ENCODE measurements at places on chromosomes 12 and 14.
A peak's percentile ranks its signal among the peaks of the same experiment; 100 is the strongest.

GRCh38 chr12:52546126-52546525 is 6.8 kb downstream of the KRT71 start:
- DNase-seq: no peak

DNA sequence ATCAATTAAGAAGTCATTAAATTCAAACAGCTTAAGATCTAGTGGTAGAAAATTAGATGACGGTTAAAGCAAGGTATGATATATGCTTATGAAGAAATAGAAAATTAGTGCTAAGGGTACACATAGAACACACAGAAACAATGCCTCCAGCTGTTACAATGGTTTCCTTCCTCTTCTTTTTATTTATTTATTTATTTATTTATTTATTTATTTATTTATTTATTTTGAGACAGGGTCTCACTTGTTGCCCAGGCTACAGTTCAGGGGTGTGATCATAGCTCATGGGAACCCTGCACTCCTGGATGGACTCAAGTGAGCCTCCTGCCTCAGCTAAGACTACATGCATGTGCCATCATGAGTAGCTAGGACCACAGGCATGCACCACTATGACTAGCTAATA is 34.9 kb upstream of the PTPRR start:
- no peak for DNase-seq

DNA sequence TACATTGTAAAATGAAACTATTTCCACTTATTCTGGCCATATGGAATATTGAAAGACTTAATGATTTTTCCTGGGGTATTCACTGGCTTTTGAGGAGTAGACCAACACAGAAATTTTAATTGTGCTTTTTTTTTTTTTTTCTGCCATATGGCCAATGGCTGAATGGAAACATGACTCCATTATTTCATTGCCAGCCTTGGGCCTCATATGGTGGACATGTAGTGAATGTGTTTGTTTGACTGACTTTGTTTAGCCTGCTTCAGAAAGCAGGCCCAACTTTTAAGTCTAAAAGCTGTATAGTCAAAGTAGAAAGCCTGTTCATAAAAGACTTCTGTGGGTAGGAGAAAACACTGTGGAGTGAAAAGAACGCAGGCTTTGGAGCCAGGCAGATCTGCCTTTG is 2.4 kb downstream of the GNG2 start:
- no peak for DNase-seq

DNA sequence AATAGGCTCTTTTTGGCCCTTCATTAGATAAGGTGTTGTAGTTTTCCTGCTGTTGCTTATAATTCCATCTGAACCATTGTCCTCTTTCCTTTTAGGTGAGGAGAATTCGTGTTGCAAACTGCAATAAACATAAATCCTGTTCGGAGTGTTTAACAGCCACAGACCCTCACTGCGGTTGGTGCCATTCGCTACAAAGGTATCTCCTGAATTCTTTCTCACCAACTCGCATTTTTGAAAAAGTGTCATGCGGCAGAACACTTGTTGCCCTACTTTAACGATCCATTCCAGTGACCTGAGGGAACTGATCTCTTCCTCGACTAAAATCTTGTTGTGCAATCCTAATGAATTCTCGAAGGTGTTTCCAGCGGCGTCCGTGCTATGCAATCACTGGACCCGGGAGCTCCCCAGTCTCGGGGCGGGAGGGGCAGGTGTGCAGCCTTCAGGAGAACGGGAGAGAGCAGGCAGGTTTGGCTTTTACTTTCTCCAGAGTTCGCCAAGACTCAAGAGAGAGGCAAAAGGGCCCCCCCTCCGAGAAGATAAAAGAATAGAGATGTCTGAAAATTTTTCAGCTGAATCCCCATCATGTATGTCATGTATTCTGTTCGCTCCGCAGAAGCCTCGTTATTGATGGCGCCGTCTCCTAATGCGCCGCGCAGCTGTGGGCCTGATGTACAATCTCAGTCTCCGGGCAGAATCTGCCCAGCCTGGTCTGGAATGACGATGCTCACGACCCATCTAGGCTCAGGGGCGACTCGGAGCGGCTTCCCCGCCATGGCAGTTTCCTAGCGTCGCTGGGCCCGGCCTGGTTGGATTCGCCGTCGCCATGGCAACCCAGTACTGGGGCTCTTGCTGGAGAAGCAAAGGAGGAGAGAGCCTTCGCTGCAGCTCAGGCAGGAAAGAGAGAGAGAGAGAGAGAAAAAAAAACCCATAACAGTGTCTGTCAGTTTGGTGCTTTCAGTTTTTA is 38.2 kb downstream of the PLXNC1 start:
- peak; percentile 92 for DNase-seq

DNA sequence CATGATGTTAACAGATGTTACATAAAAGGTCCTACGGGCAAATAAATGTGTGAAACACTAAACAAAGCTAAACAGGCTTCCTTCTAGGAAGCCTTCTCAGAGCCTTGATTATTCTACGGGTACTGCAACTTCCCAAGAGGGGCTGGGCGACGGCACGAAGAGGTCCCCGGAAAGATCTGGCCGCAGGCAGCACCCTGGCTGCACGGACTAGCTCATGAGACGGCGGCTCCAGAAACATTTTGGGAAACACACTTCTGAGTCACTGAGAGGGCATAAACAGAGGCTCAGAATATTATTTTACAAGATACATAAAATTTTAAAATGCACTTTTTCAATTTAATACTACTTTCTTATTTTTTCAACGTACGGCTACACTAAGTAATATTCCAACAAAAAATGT is 19.4 kb downstream of the STX2 start:
- no peak for DNase-seq

- no peak for DNase-seq
Observed at GRCh38 chr14:36719823-36720222, 58.2 kb downstream of the PAX9 start.

GRCh38 chr12:69385038-69385437 is 25.5 kb downstream of the YEATS4 start:
- DNase-seq: no peak

DNA sequence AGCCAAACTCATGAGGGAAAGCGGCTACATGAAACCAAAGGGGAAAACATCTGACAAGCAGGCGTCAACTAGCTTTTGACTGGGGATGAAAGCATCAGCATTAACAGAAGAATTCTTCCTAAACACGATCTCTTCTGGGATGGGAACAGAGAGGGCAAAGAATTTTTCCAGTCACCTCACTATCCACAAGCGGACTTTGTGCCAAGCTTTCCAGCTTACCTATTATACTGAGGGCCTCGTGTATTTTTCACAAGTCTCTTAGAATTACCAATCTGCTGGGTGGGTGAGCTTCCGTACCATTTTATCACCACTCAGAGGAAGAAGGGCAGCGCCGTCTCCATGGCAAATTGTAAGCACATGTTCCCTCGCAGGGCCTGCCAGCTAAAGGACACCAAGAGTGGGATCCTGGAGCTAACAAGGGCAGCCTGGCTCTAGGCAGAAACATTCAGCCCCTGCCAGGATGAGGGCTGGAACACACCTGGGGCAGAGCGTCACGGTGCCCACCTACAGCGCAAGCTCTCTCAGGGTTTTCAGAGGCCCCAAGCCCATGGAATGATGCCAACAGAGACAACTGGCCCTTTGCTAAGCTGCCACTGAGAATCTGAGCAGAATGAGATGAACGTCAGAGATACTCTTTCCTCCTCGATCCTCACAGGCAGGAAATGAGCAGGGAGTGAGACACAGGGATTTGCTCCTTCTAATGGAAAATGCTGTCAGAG is 74.6 kb downstream of the CHGA start:
- DNase-seq: no peak

DNA sequence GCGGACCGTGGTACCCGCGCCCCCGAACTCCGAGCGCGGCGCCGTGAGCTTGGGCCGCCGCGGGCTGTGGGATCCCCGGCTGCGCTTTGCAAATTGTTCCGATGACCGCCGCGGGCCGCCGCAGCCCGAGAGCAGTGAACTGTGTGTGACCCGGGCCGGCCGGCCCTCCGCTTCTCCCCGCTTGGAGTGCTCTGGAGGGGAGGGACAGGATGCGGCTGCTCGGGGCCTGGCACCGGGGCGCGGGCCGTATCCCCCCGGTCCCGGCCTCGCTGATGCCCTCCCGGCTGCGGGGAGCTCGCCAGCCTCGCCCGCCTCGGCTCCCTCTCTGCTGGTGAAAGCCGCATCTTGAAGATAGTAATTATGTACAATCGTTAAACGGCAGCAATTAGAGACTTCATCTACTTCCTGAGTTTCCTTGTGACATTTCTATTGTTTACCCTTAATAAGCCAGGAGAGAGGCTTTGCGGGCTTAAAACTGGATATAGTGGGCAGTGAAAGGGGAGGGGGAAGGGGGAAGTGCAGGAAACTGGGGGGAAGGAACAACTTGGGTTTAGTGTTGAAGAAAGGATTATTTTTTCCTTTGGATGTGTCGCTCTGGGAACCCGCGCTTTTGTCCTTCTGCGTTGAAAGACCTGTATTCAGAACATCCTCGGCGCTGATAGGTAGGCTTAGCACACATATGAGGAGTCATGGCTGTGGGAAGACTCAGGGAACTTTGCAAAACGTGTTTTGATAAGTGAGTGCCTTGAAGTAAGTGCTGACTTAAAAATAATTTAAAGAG is 1.2 kb downstream of the PELI2 start:
- DNase-seq: peak; percentile 50

- no peak for DNase-seq
Observed at GRCh38 chr14:95483309-95484165, 32.9 kb downstream of the SYNE3 start.

DNA sequence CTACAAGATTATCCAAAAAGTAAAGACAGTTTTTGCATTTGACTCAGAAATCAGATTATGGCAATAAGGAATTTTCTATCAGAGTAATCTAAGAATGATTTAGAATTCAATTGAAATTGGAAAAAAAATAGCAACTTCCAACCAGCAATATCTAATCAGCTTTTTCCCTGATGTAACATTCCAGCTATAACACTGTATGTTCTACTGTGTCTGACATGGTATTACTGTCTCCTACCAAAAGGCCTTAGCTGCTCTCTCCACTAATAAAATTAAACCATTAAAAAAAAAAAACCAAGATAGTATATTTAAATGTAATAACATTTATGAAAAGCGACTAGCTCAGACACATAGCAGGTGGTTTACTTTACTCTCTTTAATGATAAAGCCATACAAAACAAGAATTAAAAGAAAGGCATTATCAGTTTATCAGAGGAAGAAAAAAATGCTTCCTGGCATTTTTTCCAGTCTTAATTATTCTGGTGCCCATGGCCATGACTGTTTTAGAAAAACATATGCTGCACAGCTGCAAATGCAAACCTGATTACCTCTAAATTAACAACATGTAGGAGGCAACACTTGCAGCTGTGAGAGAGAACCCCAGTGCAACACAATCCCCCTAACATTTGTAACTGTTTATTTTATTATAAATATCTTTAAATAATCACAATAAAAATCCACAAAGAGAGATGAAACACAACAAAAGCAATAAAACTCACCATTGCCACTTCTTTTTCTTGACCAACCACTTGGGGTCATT is 28.8 kb downstream of the PHLDA1 start:
- no peak for DNase-seq

- DNase-seq: no peak
Observed at GRCh38 chr12:67382241-67382871, 113.2 kb downstream of the CAND1 start.

DNA sequence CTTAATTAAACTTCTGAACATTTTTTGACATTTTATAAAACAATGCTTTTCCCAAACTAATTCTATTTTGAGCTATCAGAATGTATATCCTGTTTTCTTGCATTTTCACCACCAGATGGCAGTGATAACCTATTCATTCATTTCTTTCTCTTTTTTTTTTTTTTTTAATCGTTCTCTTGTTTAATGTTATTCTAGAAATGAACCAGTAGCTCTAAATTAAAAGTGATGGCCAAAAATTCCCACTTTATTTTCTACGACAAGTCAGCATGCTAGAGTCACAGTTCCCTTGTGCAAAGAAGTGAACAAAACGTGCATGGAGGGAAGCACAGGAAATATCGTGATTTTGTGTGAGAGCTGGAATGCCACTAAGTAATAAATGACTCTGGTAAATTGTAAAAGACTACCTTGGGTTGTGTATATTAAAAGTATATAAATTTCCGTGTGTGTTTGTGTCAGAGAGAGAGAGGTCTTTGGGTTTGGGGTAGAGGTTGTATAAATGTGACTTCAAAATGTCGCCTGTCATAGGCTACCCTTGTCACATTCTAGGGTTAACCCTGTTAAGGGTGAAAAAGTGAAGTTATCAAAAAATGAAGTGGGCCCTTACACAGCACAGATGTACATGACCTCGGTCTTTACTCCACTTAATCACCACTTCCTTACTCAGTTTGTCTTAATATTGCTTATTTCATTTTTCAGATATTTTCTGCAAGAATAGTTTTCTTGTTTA is 40.4 kb upstream of the LDHB start:
- peak; percentile 2 for DNase-seq

GRCh38 chr14:96567289-96567899 is 65.2 kb downstream of the PAPOLA start:
- DNase-seq: peak; percentile 42

DNA sequence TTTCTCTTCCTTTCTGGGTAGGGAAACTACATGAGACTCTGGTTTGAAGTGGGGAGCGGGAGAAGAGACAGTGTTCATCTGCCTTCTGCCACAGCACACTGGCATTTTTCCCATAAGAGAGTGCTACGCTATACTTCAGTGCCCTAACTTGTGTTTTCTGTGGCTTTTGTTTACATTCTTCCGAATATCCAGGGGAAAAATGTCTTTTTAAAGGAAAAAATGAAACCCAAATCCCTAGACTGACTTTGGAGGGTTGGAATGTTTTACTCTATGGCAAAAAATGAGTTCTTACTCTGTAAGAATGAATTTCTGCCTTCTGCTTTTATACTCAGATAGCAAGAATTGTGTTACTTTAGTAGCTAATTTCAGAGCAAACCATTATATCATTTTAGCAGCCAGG is 88.1 kb upstream of the TMEM263 start:
- no peak for DNase-seq

- DNase-seq: no peak
Observed at GRCh38 chr12:50951112-50951511, 1.2 kb upstream of the HIGD1C start.

GRCh38 chr12:117188961-117189724 is 1.1 kb downstream of the FBXO21 start:
- DNase-seq: no peak

GRCh38 chr12:51870504-51870903 is 17.4 kb upstream of the ANKRD33 start:
- no peak for DNase-seq

- peak; percentile 51 for DNase-seq
Observed at GRCh38 chr12:93378998-93379325, 1.2 kb downstream of the NUDT4 start.

DNA sequence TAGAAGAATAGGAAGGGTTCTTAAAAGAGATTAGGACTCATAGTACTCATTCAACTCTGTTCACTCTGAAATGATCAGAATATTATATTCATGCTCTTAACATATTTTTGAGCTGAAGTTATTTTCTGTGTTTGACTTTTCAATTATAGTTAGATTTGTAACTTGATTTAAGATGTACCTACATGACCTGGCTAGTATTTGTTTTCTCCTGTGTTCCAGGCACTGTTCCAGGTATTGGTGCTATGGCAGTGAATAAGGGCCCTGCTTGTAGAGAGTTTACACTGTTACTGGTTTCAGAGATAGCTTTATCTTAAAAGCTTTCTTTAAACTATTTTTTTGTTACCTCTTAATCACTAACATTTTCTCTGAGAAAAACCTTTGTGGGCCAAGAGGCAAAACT is 19.1 kb upstream of the SLC17A8 start:
- no peak for DNase-seq

Measured in NCI-H748 treated with DMSO at 0.1 percent for 48 hours (cell line).